T-helper 17 cell (primary cell): ENCODE measurements at places on chromosomes 5 and 9.
A peak's percentile ranks its signal among the peaks of the same experiment; 100 is the strongest.

DNA sequence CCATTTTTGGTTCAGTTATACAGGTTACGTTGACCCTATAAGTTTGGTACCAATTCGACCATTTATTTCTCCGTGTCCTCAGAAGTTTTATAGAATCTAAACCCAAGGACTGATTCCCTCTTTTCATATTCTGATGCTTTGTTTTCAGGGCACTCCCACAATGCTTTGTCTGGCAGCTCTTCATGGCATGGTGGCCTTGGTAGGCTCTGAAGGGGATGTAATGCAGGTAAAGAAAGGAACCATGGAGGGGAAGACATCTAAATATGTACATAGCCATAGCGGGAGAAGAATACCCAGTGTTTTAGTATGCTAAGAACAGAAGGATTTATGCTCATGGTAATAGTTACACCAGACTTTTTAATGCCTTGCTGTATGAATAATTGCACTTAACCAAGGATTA is 82.7 kb downstream of the HACD4 start:
- H3K4me3 ChIP-seq, result no peak overlapping the region
- H3K27me3 ChIP-seq, result no peaks in the 10 kb centered on the region
- no peak overlapping the region for H3K27ac ChIP-seq
- DNase-seq, result no peak

GRCh38 chr5:20974426-20974825 is 986.4 kb upstream of the CDH18 start:
- H3K4me1 ChIP-seq, result no peaks in the 10 kb centered on the region
- no peak overlapping the region for H3K4me3 ChIP-seq
- no peak for DNase-seq
- H3K27me3 ChIP-seq, result no peaks in the 10 kb centered on the region
- no peaks in the 10 kb centered on the region for H3K36me3 ChIP-seq

DNA sequence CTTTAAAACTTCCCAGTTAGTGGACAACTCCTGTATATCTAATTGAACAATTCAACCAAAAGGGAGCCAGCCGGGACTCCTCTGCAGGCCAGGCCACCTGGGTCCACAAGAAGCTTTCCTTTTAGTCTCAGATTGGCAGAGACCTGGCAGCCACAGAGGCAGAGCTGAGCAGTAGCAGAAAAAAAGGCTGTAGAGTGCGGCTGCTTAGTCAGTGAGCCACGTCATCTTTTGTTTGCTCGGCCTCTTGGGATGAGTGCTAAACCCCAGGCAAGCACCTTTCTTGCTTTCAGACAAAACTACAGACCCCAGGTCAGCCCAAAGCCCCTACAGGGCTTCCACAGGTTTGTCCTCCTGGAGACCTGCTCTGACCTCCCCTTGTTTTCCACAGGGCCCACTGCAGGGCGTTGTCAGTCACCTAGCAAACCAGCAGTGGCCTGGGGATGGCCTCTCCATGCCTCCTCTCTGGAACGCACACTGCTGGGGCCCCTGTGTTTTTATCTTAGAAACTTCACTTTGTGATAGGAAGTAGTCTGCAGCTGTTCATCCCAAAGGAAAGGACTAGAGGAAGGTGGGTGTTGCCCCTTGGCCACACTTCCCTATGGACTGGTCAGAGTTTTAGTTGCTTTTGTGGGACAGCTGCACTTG is 49.9 kb downstream of the SHB start:
- H3K4me3 ChIP-seq, result no peak overlapping the region
- H3K27me3 ChIP-seq, result peaks cover 26% of the 10 kb centered on the region
- DNase-seq, result no peak

DNA sequence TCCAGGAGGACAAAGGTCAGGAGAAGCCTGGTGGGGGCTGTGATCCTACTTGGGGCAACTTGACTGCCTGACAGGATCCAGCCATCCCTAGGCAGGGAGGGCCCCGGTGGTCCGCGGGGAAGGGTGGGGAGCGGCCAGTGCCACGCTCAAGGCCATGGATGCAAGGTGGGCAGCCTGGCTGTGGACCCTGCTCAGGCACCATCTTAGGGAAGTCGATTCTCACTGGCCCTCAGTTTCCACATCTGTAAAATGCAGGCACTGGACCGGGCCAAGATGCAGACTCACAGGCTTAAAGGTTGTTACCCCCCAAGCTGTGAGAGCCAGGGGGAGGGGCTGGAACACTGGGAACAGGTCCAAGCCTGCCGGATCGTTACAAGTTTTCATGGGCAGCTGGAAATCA is 8.7 kb upstream of the DOLPP1 start:
- H3K4me3 ChIP-seq, result no peak overlapping the region
- no peak for DNase-seq
- no peaks in the 10 kb centered on the region for H3K27me3 ChIP-seq
- H3K4me1 ChIP-seq, result peaks cover 33% of the 10 kb centered on the region
- H3K27ac ChIP-seq, result peak overlapping the region; percentile 56
- H3K36me3 ChIP-seq, result no peaks in the 10 kb centered on the region

GRCh38 chr9:134802216-134802795 is 78.3 kb upstream of the FCN2 start:
- peaks cover 6% of the 10 kb centered on the region for H3K27me3 ChIP-seq
- H3K36me3 ChIP-seq, result no peaks in the 10 kb centered on the region
- DNase-seq, result no peak
- H3K27ac ChIP-seq, result peak overlapping the region; percentile 43
- H3K4me1 ChIP-seq, result peaks cover 2% of the 10 kb centered on the region
- H3K4me3 ChIP-seq, result no peak overlapping the region

DNA sequence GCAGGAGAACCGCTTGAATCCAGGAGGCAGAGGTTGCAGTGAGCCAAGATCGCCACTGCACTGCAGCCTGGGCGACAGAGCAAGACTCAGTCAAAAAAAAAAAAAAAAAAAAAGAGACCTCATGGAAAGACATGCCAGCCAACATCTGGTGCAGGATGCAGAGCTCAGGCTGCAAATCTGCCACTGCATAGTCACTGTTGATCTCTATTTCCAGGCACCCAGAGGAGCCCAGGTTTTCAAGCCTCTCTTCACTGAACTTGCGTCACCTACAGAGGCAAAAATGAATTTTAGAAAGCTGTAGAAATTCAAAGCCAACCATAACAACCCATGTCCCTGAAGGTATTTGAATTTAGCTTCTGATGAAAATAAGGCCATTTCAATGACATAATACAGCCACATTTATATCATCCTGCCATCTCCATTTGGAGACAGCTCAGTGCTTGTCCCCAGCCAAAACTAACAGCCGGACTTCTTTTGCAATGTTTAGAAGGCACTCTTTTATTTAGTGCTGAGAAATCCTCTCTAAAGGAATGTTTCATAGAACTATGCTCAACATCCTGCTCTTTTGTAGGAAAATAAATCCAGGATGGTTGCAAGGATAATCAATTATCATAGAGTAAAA is 113.3 kb downstream of the SNX18 start:
- no peak for DNase-seq
- H3K4me1 ChIP-seq, result no peaks in the 10 kb centered on the region
- no peaks in the 10 kb centered on the region for H3K27me3 ChIP-seq
